ENCODE measurements at places on chromosomes 7 and 10. TPM values are rescaled to one million over a fixed set of nuclear protein-coding genes. Genes with fewer than 3 reads are reported as not detected.

GRCh38 chr7:116698396-116698795 lies 26.4 kb downstream of the MET start:
- DNase-seq, result no peak

- DNase-seq, result no peak
Observed at GRCh38 chr7:125661677-125662076, 732.1 kb upstream of the POT1 start.

GRCh38 chr10:62268027-62268398 lies 631 bp downstream of the RTKN2 start:
- no peak for DNase-seq

- DNase-seq, result no peak
Observed at GRCh38 chr10:58451193-58451889, 61.3 kb upstream of the BICC1 start.

GRCh38 chr7:128731184-128731583 lies 8.0 kb upstream of the CALU start:
- no peak for DNase-seq

DNA sequence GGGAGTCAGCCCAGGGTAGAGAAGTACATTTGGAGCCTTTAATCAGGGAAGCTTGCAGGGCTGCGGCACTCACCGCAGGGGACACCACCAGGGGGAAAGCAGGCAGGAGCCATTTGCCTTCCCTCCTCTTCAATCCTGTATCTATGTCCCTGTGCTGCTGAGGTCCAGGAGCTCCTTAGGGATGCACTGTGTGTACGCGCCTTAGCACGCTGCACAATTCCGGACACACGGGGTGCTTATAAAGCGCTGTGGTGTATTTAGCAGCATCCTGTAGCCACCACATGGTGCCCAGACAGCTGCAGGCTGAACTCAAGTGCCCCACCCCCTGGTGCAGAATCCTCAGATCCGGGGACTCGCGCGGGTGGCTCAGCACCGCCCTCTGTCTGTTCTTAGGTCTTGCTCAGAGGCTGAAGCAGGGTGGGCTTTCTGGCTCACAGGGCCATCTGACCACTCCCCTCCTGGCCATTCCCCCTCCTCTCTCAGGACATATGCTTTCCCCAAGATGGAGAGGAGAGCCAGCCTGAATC lies 421.4 kb downstream of the SDK1 start:
- DNase-seq, result no peak

- no peak for DNase-seq
Observed at GRCh38 chr10:35424680-35425285, 88.5 kb downstream of the CCNY start.

- no peak for DNase-seq
Observed at GRCh38 chr7:134678115-134678514, 31.5 kb downstream of the BPGM start.

DNA sequence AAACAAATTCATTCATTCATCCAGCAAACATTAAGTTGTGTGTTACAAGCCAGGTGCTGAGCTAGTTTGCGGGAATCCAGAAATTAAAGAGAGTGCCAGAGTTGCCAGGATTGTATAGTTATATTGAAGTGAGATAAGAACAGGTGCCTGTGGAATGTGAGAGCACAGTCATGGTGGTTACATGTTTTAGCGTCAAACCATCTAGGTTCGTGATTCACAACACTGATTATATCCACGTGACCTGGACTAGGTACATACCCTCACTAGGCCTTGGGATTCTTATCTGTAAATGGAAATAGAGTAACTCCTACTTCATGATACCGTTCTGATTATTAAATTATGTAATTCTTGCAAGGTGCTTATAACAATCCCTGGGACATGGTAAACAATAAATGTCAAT lies 24.5 kb upstream of the CDK1 start:
- no peak for DNase-seq

DNA sequence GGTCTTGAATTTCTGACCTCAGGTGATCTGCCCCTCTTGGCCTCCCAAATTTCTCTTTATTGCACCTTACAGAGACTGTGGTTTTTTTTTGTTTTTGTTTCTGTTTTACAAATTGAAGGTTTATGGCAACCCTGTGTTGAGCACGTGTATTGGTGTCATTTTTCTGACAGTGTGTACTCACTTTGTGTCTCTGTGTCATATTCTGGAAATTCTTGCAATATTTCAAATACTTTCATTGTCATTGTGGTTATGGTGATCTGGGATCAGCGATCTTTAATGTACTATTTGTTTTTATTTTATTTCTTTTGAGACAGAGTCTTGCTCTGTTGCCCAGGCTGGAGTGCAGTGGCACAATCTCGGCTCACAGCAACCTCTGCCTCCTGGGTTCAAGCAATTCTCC lies 89.8 kb downstream of the PRTFDC1 start:
- DNase-seq, result no peak

DNA sequence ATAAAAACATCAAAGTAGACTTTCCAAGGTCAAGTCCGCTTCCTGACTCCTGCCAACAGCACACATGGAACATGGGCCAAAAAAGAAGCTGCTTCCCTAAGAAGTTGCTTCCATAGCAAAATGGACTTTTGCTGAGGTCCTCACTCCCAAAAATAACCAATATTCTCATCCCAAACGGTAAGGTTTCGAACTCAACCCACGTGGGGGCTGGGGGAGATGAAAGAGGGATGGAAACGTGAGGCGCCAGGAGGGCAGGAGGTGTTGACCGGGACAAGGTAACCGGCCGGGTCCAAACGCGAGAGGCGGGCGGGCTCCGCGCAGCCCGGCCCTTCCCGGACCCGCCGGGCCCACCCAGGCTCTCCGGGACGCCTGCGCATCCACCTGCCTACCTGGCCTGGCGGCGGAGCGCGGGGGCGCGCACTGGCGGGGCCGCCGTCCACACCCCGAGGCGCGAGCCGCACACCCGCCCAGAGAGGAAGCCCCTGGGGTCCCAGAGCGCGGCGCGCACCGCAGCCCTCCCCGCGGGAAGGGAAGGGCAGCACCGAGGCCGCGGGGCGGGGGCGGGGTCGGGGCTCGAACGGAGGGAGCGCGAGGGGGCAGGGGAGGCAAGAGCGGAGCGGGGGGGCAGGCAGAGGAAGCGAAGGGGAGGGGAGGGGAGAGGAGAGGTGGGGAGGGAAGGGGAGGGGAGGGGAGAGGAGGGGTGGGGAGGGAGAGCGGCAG lies 742 bp downstream of the LMBR1 start:
- peak; percentile 36 for DNase-seq

GRCh38 chr7:17305387-17306171 lies 7.1 kb downstream of the AHR start:
- no peak for DNase-seq

DNA sequence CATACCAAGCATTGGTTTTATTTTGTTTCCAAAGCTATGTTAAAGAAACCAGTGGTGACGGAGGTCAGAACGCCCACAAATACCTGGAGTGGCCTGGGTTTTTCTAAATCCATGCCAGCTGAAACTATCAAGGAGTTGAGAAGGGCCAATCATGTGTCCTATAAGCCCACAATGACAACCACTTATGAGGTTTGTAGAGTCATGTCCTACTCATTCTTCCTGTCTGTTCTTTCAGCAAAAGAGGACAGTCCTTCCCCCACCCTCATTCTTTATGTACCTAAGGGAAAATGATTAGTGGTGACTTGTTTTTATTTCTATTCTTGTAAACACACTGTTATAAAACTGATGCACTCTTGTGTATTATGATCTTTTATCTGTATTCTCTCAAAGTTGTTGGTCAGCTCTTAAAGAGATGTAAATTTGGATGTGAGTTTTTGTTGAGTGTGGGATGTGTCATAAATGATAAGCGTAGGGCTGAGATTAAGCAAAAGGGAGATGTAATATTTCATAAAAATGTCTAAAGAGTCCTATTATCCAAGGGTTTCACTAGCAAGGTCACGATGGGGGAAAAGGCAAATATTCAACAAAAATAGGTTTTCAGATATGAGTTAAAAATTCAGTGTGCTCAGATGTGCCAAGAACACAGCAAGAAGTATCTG lies 294.4 kb downstream of the BICC1 start:
- DNase-seq, result peak; percentile 77

DNA sequence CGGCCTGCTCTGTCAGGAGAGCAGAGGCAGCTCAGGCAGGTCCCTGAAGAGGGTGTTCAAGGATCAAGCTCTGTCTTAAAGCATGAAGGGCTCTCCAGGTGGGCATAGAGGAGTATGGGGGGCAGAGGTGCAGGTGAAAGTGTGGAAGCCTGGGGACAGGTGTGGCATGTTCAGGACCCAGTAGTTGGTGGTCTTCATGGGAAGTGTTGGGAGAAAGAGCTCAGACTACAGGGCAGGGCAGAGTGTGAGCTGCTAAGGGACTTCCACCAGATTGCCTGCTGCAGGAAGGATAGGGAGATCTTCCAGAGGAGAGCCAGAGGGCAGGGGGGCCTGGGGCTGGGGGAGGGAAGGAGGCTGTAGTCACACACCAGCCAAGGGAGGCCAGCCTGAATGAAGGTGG lies 156.5 kb upstream of the GDF10 start:
- DNase-seq, result no peak

GRCh38 chr7:93879356-93879755 lies 11.2 kb downstream of the TFPI2 start:
- no peak for DNase-seq

- DNase-seq, result peak; percentile 85
Observed at GRCh38 chr7:30804078-30804661, 33.0 kb downstream of the MINDY4 start.

- DNase-seq, result no peak
Observed at GRCh38 chr7:45652630-45653029, 78.5 kb downstream of the ADCY1 start.

DNA sequence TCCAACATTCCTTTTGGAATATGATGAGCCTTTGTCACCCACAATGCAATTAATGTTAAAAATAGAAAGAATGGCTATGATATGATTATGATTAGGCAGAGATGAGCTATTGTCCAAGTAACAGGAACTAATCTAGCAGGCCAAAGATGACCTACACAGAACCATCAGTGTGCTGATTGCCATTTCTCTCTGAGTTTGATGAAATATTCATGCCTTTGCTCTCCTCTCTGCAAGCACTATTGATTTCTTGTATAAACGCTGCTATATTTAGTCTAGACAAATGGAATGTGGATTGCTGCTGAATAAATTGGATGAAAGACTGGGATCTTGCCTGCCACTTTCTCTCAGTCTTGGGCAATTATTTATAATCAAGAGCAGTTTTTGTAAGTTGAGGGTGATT lies 85.4 kb downstream of the HDAC9 start:
- DNase-seq, result no peak

DNA sequence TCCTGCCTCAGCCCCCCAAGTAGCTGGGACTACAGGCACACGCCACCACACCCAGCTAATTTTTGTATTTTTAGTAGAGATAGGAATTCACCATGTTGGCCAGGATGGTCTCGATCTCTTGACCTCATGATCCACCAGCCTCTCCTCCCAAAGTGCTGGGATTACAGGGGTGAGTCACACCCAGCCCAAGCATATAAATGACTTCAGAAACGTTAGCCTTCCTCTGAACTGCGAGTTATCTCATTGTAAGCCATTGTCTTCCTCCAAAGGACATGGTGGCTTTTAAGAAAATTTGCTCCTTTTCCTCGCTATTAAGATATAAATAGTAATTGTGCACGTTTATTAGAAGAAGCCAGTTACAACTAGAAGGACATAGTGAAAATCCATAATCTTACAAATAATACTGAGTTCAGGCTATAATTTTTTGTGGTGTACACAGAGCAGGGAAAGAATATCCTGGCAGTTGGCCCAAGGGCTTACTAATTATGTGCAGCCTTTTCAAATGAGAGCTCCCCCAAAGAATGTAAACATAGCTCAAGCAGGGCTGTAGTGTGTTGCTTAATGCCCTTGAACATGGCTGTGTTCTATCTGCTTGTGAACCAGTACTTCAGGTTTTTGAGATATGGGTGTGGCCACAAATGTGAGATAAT lies 495.8 kb downstream of the PARD3 start:
- DNase-seq, result peak; percentile 88

DNA sequence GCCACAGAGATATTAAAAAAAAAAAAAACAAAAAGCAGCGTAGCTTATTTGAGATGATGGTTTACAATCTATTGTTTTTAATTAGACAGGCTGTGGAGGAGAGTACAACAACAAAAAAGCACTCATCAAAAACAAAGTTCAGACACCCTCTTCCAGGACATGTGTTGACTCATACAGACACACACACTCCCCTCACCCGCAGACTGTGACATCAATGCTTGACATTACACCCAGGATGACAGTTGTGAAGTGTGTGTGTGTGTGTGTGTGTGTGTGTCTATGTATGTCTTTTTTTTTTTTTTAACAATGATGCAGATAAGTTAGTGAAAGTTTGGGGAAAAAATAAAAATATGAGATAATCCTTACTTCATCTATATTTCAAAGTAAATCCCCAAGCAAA lies 303.6 kb downstream of the GPAM start:
- no peak for DNase-seq

DNA sequence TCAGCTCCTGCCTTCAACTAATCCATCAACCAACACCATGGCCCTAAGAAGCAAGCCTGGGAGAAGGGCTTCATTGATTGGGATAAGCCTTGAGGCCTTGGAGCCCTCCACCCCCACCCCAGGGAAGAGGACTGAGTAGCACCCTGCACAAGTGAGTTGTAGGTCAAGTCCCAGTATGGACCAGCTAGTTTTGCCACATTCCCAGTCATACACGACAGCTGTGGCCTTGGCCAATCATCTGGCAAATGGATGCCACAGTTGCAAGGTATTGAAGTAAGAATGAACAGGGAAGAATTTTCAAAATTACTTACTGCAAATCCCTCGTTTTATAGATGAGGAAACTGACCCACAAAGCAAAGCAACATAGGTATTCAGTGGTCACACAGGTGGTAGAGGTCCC lies 109.7 kb downstream of the STRA8 start:
- DNase-seq, result no peak

GRCh38 chr10:77283326-77283725 lies 354.3 kb downstream of the KCNMA1 start:
- no peak for DNase-seq

- peak; percentile 97 for DNase-seq
Observed at GRCh38 chr10:70578371-70578947, 24.1 kb downstream of the PRF1 start.

DNA sequence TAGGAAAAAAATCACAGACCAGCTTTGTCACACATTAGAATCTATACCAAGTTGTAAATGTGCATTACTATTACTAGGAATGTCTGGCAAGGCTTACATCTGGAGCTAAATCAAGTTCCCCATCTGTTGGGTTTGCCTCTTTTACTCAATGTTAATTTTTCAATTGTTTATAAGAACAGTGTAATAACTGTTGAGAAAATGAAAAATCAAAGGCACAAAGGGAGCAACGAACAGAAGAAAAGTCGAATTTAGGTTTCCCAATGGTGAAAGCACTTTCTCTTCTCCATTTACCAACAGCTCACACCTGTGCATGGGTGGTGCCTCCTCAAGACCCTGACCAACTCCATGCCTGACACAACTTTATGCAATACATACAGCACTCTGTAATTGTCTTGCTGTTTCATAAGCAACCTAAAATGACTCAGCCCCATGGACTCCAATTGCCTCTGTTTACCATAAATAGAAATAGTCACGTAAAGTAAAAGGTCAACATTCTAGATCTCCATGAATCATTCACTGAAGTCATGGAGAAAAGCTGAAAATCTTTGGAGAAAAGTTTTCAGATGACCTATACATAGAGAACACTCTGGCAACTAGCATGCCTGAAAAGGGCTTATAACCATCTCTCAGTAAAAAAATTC lies 95.5 kb upstream of the KCNIP2 start:
- DNase-seq, result peak; percentile 77

Gene LIPN
- total RNA-seq, result not detected

Gene TLX1
- total RNA-seq, result not detected

Gene CLDN4
- 6.2 TPM for total RNA-seq

Gene PRXL2A
- total RNA-seq, result 11.0 TPM

Gene ERVW-1
- total RNA-seq, result not detected

Gene ATXN7L1
- total RNA-seq, result 10.9 TPM

Gene CREB5
- total RNA-seq, result 17.8 TPM

Gene SORBS1
- 1.6 TPM for total RNA-seq
